ENCODE measurements at places on chromosomes 6 and 20.

- no peak for DNase-seq
These were observed 31.9 kb upstream of the CDH4 start for GRCh38 chr20:61220131-61220530.

DNA sequence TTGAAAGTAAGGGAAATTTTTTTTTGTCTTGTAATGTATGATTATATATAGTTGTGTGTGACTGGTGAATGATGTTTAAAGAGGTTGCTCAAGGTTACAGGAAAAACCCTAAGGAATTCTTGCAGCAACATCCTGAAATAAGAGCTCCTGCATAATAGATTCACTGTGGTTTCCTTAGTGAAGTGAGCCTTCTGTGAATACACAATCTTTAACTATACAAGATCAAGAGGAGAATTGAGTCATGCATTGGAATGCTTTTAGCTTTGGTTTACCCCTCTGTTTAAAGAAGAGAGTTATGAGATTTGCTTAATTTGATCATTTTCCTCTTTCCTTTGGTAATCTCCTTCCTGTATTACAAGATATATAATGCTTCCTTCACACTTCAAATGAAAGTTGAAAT is 141.6 kb upstream of the EYA4 start:
- no peak for DNase-seq

GRCh38 chr6:44733868-44734267 is 346.4 kb downstream of the CDC5L start:
- no peak for DNase-seq

DNA sequence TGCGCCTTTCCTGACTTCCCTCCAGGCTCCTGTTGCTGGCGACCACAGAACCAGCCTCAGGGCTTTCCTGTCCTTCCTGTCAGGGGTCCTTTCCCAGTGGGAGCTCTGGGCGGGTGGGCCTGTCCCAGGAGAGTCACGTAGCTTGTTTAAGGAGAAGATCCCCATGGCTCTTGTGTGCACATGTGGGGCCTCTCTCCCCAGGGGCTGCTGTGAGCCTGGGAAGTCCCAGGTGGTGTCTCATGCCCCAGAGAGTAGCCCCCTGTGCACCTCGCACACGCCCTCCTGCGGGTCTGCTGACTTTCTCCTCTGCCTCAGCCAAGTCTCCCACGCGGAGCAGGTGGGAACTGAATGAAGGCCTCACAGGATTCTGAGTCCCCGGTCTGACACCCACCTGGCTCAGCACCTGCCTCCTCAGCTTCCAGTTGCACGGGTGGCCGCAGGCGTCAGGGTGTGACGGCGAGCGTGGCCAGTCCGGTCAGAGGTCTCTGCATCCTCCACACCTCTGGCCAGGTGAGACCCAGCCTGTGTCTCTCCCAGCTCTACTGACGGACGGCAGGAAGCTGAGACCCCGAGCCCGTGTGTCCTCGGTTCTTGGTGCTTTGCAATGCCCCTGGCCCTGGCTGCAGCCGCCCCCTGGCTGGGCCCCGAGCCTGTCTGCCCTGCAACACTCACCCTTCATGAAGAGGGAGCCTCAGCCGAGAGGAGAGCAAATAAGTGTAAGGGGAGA is 5.6 kb upstream of the NKAIN4 start:
- no peak for DNase-seq

GRCh38 chr6:143093290-143093689 is 32.6 kb downstream of the AIG1 start:
- DNase-seq, result no peak

GRCh38 chr6:170166511-170167122 is 124.3 kb downstream of the DLL1 start:
- DNase-seq, result no peak

- DNase-seq, result no peak
These were observed 71.7 kb downstream of the ATP9A start for GRCh38 chr20:51696304-51697071.

GRCh38 chr6:34644716-34645115 is 51.9 kb downstream of the ILRUN start:
- no peak for DNase-seq

GRCh38 chr6:108227290-108227689 is 33.5 kb downstream of the SNX3 start:
- no peak for DNase-seq

DNA sequence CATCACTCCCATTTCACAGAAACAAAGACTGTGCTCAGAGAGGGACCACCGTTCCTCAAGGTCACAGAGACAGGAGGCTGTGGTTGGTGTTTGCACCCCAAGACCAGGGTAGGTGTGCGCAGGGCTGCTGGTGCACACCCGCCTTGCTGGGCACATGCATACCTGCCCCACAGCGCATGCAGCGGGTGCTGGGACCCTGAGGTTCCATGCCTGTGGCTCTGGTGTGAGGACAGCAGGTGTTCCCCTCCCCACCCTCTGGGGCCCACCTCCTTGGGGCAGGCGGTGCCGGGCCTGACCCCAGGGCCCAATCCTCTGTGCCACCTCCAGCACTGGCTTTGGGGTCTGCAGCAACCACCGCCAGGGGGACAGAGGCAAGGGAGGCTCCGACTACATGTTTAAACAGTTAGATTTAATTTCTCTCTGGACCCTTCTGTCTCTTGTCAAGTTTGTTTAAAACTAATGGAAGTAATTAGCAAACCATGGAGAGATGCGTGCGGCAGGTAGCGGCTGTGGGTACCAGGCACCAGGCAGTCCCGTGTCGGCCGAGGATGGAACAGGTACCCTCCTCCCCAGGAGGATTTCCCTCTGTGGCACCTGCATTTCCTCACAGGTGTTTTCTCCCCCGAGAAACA is 327.8 kb downstream of the TAF4 start:
- no peak for DNase-seq

- DNase-seq, result no peak
These were observed 9.6 kb downstream of the LEMD2 start for GRCh38 chr6:33779290-33779689.

DNA sequence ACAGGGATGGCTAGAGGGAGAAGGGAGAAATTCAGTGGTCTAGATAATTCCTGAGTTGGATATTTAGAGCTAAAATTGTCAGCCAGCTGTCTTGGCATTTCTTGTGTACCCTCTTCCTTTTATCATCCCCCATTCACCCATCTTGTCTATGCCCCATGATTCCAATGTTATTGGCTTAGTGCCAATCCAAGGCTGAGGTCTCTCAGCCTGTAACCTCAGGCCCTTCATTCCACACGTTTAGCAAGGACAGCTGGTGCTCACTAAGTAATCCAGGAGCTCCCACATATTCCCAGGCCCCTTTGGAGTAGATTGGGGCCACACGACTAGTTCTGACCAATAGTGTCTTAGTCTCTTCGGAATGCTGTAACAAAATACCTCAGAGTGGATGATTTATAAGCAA is 112.4 kb upstream of the ATXN1 start:
- no peak for DNase-seq

- DNase-seq, result no peak
These were observed 74.5 kb downstream of the HUS1B start for GRCh38 chr6:582370-582769.

DNA sequence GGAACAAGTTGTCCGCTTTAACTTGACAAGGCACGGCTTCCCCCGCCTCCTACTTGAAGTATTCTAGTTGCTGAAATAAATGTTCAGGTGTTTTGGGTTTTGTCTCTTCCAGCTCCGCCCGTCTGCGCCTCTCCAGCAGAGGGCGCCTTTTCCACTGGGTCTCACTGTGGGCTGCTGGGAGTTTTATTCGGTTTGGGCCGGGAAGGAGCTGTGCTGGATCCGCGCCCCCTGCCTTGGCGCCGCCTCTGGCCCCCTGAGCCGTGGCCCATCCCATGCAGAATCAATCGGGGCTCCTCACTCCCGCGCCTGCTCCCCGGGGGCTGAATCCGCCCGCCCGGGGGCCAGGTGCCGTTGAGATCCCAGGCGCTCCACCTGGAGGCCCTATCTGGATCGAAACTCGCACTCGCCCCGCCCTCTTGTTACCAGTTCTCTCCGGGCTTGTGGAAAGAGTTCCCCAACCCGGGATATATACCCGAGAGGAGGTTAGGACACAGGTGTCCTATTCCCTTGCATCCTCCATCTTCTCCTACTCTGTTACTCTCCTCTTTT is 51.0 kb upstream of the TCF21 start:
- peak; percentile 39 for DNase-seq

DNA sequence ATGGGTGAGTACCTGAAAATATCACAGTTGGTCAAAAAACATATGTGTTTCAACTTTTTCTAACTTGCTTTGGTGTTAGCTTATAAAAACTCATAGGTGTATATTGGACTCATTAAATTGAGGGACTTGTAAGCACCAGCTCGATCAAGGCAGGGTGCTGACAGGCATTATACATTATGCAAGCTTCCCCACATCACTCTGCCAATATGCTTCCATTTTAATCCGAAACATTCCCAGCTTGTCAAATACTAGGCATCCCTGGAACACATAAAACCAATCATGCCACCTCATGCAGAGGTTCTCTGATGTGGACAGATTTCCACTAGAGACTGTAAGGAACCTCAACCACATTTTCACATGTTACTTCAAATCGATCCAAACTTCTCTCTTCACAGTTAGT is 187.3 kb upstream of the NT5E start:
- no peak for DNase-seq

DNA sequence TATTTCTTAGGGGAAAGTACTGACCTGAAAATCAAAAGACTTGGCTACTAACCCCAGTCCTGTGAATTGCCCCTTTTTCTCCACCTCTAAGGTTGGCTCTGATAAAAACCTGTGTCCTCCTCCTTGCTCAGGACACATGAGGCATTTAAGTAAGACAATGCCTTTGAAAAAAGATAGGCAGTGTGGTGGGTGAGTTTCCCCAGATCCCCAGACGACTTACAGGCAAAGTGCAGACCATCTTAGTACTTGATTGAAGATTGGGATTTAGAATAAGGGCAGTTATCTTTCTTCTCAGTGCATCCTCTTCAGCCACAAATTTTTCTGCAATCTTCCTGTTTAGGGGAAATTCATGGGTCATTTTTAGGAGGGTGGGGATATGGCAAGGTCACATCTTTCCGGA is 87.8 kb downstream of the KIZ start:
- no peak for DNase-seq

- no peak for DNase-seq
These were observed 36.2 kb downstream of the BTBD9 start for GRCh38 chr6:38603496-38603895.

DNA sequence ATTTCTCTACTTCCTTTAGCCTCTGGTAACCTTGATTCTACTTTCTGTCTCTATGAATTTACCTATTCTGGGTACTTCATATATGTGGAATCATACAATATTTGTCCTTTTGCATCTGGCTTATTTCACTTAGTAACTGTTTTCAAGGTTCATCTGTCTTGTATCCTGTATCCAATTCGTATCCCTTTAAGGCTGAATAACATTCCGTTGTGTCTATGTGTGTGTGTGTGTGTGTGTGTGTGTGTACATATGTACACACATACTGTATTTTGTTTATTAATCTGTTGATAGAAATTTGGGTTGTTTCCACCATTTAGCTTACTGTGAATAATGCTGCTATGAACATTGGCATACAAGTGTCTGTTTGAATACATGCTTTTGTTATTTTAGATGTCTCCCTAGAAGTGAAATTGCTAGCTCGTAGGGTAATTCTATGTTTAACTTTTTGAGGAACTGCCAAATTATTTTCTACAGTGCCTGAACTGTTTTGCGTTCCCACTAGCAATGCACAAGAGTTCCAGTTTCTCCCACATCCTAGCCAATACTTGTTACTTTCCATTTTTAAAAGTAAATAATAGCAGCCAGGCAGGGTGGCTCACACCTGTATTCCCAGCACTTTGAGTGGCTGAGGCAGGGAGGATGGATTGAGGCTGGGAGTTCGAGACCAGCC is 17.7 kb downstream of the SENP6 start:
- no peak for DNase-seq

DNA sequence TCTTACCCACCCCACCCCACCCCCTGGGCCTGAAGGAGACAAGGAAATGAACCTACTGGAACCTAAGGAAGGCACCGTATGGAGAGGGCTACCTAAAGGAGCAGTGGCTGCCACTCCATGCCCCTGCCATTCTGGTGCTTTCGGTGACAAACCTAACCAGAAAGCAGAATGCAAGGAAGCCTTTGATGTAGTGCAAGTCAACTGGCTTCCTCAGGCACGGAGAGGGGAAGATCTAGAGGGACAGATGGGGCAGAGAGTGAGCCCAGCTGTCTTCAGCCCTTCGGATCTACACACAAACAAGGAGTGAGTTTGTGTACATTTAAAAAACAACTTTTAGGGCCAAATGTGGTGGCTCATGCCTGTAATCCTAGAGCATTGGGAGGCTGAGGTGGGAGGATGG is 39.5 kb downstream of the PPP1R16B start:
- no peak for DNase-seq

DNA sequence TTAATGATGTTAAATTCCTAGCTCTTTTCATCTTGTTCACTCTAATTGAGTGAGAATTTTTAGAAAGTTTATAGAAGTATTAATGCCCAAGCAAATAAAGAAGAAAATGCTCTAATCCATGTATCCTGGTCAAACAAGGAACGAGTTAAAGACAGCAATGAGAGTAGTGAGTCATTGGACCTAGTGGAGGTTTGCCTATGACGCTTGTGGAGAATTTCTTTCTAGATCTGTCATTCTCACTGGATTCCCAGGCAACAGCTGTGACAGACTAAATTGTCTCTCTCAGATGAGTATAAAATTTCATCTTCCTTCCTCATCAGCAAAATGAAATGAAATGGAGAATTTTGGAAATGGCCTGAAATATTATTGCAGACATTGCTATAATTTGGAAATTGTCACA is 127.9 kb downstream of the COL19A1 start:
- DNase-seq, result no peak

DNA sequence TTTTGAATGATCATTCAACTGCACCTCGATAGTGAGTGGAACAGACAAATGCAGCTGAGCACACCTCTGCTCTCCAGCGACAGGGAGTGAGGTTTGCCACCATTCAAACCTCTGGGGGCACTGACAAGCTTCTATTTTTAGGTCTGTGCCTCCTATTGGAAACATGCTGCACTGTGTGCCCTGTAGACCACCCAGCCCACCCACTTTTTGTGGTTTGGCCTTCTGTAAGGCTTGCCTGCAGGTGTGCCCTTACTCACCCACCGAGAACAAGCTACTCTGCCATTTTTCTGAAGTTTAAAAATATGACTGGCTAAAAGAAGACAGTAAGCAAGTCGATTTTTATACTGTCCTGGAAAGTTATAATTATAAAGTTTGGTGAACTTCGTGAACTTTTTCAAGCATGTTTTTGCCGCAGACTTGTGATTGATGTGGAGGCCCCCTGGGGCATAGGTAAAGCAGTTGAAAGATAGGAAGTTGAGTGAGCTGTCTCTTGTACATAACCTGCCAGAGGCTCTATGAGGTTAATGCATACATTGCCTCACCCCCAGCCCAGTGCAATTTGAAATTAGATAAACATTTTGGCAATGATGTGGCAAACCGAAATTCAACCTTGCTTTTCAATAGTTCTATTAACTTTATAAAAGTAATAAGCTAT is 53.8 kb downstream of the ADGRG6 start:
- no peak for DNase-seq

- DNase-seq, result no peak
These were observed 44.9 kb upstream of the RNF24 start for GRCh38 chr20:4060064-4060795.

- no peak for DNase-seq
These were observed 425.1 kb upstream of the JAG1 start for GRCh38 chr20:11098888-11099287.

DNA sequence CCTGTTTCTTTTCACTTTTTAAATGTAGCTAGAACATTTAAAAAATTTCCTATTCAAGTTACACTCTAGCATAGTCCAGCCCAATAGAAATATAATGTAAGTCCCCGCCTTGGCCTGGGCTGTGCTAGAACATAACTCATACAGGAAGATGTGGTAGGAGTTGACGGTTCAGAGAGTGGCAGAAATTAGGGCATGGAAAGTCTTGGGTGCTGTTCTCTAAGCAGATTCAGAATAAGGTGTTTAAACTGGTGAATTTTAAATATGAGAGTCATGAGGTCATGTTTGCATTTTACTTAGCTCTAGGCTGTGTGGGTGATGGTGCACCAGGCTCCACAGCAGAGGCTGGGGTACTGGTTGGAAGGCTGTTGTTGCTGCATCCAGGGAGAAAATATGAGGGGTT is 256.5 kb downstream of the FARS2 start:
- no peak for DNase-seq
